PC-3 (cell line): ENCODE measurements at places on chromosomes 16 and 17. TPM values are rescaled to one million over a fixed set of nuclear protein-coding genes. Genes with fewer than 3 reads are reported as not detected.

SLC16A11 gene
- total RNA-seq, result 0.75 TPM in 1 of 2 replicates, not detected in the other

KRT14 gene
- total RNA-seq, result 0.15 TPM in 1 of 2 replicates, not detected in the other

RNF112 gene
- 0.18 and 1.0 TPM in 2 replicates for total RNA-seq

HOXB3 gene
- total RNA-seq, result 6.0 and 8.8 TPM in 2 replicates
